ENCODE measurements at places on chromosomes 11 and 22.

DNA sequence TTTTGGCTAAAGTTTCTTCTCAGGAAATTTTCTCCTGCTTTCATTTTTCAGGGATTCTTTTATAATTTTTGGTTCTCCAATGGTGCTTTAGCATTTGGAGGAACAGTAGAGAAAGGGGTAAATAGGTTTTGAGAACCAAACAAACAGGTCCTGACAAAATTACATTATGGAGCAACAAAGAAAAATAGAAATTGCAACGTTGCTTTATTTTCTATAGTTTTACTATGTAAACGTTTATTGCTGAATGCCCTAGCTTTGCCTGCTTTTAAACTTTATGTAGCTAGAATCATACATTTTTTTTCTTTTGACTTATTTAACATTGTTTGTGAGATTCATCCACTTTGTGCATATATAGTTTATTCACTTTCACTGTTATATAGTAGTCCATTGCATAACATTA, 43.8 kb upstream of the OR5P2 start:
- DNase-seq: no peak

DNA sequence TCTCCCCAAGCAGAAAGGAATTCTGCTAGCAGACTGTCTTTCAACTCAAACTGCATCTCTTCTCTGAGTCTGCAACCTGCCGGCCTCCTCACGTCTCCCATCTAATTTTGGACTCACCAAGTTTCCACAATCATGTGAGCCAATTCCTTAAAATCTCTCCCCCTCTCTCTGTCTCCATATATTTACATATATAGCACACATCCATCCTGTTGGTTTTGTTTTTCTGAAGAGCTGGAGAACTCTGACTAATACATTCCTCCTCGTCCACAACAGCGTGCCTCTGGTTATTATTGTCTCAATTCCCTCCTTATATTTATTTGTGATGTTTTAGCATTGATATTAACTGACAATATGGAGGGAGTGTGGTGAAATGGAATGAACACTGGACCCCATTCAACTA, 29.6 kb upstream of the FJX1 start:
- no peak for DNase-seq

GRCh38 chr11:8717876-8718753, 35.5 kb downstream of the RPL27A start:
- DNase-seq: no peak

- DNase-seq: no peak
Observed at GRCh38 chr11:76705826-76706225, 35.3 kb upstream of the LRRC32 start.

- no peak for DNase-seq
Observed at GRCh38 chr11:37500425-37500824, 902.4 kb upstream of the RAG2 start.

GRCh38 chr11:2924821-2925675, 4.2 kb downstream of the PHLDA2 start:
- no peak for DNase-seq

- DNase-seq: no peak
Observed at GRCh38 chr22:46574993-46575910, 37.8 kb upstream of the CELSR1 start.

DNA sequence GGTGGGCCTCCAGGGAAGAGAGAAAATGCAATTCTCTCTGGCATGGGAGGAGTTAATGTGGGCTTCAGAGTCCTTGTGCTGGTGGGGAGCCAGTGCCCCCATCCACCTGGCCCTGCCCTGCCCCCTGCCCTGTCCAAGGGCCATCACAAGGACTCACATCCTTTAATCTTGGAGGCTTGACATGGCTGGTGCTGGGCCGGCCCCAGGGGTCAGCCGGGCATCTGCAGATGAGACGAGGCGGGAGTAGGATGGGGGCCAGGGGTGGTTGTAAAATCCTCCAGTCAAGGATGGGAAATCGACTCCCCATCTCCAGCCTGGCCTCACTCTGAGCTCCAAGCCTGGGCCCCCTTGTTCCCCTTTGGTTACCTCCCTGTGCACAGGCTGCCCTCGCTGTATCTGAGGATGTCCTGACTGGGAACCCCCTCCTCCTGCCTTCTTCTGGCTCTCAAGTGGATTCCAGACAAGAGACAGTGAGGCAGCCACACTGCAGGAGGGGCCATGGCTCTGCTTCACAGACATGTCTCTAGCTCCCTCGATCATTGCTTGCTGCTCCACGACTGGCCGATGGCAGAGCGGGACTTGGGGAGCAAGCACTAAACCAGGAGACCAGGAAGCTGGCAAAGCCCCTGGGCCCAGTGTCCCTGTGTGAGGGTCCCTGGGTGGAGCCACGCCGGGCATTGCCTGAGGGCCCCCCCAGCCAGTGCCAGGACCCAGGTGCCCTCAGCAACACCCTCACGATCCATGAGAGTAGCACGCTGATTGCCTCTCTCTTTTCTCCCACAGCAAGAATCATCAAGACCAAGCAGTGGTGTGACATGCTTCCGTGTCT, 1120.5 kb downstream of the BRD1 start:
- DNase-seq: no peak

- no peak for DNase-seq
Observed at GRCh38 chr11:85709941-85710702, 24.1 kb upstream of the CCDC89 start.

DNA sequence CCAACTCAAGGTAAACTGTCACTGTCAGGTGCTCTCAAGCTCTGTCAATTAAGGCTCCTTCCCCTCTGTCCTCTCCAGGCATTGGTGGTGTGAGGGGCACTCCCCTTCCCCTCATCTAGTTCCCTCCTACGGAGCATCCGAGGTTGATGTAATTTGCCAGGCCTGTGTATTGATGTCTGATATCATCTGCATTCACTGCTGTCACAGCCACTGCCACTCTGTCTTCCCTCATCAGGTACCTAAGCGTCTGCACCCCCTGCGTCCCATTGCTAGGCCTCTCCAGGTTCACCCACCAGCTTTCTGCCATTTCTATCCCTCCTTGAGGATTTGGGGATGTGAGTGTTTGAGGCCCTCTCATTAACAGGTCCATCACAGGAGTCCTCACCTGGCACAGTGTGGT, 50.0 kb upstream of the SYT13 start:
- no peak for DNase-seq

GRCh38 chr11:122159861-122160260, 43.8 kb upstream of the BLID start:
- no peak for DNase-seq

DNA sequence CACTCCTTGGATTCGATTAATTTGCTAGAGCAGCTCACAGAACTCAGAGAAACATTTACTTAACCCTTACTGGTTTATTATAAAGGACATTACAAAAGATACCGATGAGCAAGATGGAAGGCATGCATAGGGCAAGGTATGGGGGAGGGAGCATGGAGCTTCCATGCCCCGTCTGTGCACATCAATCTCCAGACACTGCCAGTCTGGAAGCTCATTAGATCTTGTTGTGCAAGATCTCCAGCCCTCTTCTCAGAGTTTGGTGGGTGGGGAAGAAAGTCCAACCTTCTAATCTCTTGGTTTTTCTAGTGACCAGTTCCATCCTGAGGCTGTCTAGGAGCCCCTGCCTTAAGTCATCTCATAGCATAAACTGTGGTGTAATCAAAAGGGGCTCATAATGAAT, 190.7 kb downstream of the UVRAG start:
- no peak for DNase-seq

DNA sequence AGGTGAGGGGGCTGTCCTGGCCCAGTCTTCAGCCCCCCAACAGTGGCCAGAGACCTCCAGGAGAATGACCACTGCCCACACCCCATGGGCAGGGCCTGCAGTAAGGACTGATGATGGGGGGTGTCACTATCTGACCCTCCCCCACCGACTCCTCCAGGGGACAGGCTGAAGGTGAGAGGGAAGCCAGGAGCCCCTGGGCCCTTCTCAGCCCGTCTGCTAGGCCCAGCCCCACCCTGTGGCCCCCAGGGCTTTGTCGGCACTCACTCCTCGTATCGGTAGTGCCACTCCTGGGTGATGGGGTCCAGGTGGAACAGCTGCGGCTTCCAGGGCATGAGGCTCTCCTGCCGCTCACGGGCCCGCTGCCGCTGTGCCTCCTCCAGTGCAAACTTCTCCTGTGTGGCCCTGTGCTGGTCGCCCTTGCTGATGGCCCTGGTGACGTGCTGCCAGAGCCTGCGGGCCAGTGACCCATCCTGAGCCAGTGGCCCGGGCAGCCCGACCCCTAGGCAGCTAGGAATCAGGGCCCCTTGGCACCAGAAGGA, 35.4 kb upstream of the CARS1 start:
- DNase-seq: no peak

DNA sequence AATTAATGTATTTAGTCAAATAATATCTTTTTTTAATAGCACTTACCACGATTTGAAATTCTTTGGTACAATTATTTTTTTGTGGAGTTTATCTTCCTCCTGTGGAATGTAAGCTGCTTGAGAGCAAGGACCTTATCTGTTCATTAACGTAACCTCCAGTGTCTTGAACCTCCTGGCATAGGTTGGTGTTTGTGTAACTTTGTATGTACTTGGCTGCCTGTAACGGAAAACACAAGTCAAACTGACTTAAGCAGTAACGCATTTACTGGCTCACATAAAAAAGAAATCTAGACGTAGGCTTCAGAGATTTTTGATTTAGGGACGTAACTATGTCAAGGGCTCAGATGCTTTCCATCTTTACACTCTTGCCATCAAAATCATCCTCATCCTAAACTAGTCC, 56.1 kb downstream of the ARHGEF12 start:
- DNase-seq: no peak

DNA sequence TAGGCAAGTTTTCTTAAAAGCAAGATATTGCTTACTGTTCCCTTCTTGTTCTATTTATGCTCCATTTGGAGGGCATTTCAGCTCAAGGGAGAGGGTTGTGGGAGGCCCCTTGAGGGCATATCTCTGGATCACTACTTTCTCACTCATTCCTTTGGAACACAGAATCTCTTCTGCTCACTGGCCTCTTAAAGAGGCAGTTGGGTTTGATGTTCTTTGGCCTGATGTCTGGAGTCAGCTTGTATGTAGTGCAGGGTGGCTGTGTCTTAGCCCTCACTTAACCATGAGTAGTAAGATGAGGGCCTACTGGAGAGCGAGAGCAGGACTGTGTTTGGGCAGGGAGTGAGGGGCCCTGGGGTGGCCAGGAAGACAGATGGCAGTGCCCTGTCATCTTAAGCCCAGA, 3.6 kb downstream of the INCENP start:
- DNase-seq: no peak

DNA sequence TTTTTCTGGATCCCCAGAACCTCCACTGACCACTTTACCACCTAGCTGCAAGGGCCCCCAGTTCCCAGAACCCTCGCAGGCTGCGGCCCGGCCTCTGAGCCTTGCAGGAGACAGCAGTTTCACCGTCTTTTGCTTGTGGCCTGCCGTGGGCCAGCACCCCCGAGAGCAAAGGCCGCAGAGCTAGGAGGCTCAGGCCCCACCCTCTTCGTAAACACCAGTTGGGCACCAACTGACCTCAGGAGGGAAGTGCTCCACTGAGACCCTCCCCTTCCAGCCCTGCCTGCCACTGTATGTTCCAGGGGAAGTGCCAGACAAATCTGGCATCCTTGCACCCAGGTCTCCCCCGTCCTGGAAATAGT, 23.4 kb upstream of the CREB3L1 start:
- DNase-seq: no peak

GRCh38 chr22:31212783-31213629, 908 bp downstream of the LIMK2 start:
- no peak for DNase-seq

- DNase-seq: no peak
Observed at GRCh38 chr11:70779433-70780245, 381.3 kb downstream of the CTTN start.

DNA sequence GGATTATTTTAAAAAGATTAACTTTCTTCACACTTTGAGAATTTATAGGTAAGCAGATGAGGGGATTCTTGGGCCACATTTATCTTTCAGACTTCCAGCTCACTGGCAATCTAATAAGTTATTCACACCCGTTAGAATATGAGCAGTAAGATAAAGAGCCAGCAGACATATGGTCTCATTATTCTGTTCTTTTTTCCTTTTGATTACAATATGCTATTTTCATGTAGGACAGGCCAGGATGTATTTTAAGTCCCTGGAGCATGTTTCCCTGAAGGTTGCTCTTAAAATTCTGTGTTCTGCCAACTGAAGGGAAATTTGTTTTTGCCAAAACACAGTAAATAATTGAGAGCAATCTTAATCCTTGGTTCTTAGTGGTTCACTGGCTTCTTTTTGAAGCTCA, 22.2 kb downstream of the PDHX start:
- DNase-seq: no peak

GRCh38 chr22:37196539-37197450, 8.7 kb upstream of the C1QTNF6 start:
- DNase-seq: no peak

DNA sequence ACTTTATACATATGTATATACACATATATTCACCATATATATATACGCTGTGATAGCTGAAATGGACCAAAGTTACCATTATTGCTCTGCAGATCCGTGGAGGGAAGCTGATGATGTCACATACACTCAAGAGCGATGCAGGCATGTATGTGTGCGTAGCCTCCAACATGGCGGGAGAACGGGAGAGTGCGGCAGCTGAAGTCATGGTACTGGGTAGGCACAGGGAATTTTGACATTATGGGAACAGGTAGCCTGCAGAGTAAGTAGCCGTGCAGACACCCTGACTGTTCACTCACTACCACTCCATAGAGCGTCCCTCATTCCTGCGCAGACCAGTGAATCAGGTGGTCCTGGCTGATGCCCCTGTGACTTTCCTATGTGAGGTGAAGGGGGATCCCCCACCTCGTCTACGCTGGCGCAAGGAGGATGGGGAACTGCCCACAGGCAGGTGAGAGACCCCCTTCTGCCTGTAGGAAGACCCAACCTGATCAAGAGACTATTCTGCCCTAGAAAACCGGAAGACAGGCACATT, 4.7 kb downstream of the ROBO3 start:
- no peak for DNase-seq

- peak; percentile 33 for DNase-seq
Observed at GRCh38 chr11:58617976-58618557, 4.4 kb upstream of the CNTF start.

- DNase-seq: no peak
Observed at GRCh38 chr11:75479597-75480145, 46.1 kb downstream of the GDPD5 start.

- no peak for DNase-seq
Observed at GRCh38 chr11:119350302-119350701, 3.8 kb upstream of the MFRP start.

DNA sequence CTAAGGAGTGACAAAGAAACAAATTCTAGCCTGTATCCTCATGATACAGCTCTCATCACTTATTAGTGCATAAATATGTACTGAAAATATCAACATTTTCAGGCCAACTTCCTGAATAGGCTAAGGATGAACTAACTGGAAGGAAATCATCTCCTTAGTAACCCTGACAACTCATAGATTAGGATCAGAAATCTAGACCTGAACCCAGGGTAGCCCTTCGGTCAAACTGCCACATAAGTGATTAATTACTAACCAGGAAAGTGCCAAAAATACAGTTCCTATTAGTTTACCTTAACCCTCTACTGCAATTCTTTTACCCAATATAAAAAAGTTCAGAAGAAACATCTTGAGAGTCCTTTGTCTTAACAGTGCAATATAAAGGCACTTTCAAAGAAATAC, 40.0 kb downstream of the AMBRA1 start:
- no peak for DNase-seq

- DNase-seq: no peak
Observed at GRCh38 chr22:50624347-50625130, 3.4 kb downstream of the ARSA start.

All from CD4-positive, alpha-beta T cell (primary cell).